Activated T-helper 17 cell treated with anti-CD3 and anti-CD28 coated beads, Interleukin-2, amount 50 U/mL, for 72 hours (primary cell): ENCODE measurements at places on chromosomes 7 and 10.

- ATAC-seq = no peak
- H3K27ac ChIP-seq = no peak overlapping the region
- no peaks in the 10 kb centered on the region for H3K27me3 ChIP-seq
- no peaks in the 10 kb centered on the region for H3K4me1 ChIP-seq
Measured at GRCh38 chr10:108598831-108599230, 1324.5 kb downstream of the XPNPEP1 start.

DNA sequence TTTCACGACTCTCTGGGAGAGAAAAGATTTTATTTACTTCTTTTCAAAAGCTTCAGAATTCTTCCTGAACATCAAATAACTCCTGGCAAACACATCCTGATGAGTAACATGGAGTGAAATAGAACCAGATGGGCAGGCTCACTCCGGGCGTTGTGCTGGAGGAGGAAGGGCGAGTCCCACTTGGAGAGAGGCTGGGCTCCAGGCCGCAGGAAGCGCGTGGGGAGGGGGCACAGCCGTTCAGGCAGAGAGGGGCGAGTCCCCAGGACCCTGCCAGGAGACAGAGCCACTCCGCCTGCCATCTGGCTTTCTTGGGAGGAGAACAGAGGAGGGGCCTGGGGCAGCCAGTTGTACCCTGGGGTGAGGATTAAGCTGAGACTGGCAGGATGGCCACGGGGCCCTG is 265.9 kb upstream of the ZMIZ1 start:
- no peak for ATAC-seq
- no peaks in the 10 kb centered on the region for H3K4me1 ChIP-seq

- H3K27ac ChIP-seq = no peak overlapping the region
- H3K4me3 ChIP-seq = no peak overlapping the region
- no peak for ATAC-seq
- H3K4me1 ChIP-seq = peaks cover 18% of the 10 kb centered on the region
- no peaks in the 10 kb centered on the region for H3K36me3 ChIP-seq
Measured at GRCh38 chr7:117045927-117046710, 92.8 kb downstream of the ST7 start.

DNA sequence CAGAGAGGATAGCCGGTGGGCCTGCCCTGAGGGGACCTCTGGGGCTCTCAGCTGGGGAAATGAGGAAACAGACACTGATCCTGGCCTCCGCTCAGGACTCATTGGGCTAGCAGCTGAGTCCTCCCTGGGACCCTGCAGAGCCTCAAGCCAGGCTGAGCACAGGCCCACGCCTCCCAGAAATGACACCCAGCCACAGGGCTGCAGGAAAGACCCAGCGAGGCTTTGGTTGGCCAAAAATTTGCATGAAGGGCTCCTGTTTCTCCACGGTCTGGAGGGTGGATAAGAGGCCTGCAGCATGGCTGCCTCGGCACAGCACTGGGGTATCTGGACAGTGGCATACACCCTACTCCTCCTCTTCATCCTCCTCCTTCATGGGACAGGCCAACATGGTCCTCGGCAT is 60.4 kb downstream of the ZNF33B start:
- no peak overlapping the region for H3K4me3 ChIP-seq
- H3K36me3 ChIP-seq = no peaks in the 10 kb centered on the region
- no peaks in the 10 kb centered on the region for H3K4me1 ChIP-seq
- H3K27me3 ChIP-seq = peaks cover 4% of the 10 kb centered on the region
- no peak overlapping the region for H3K27ac ChIP-seq
- ATAC-seq = no peak

GRCh38 chr7:73850781-73851207 is 8.5 kb upstream of the METTL27 start:
- peaks cover 7% of the 10 kb centered on the region for H3K27me3 ChIP-seq
- no peaks in the 10 kb centered on the region for H3K36me3 ChIP-seq
- H3K4me3 ChIP-seq = peak overlapping the region; percentile 54
- peaks cover 13% of the 10 kb centered on the region for H3K4me1 ChIP-seq

- peaks cover 47% of the 10 kb centered on the region for H3K4me1 ChIP-seq
- H3K27ac ChIP-seq = peak overlapping the region; percentile 84
- no peaks in the 10 kb centered on the region for H3K27me3 ChIP-seq
- no peak for ATAC-seq
Measured at GRCh38 chr10:43402176-43402575, 6.8 kb downstream of the HNRNPF start.

- H3K27me3 ChIP-seq = no peaks in the 10 kb centered on the region
- peaks cover 32% of the 10 kb centered on the region for H3K4me1 ChIP-seq
- no peak overlapping the region for H3K27ac ChIP-seq
- no peak for ATAC-seq
Measured at GRCh38 chr10:12583891-12584595, 234.7 kb downstream of the CAMK1D start.

DNA sequence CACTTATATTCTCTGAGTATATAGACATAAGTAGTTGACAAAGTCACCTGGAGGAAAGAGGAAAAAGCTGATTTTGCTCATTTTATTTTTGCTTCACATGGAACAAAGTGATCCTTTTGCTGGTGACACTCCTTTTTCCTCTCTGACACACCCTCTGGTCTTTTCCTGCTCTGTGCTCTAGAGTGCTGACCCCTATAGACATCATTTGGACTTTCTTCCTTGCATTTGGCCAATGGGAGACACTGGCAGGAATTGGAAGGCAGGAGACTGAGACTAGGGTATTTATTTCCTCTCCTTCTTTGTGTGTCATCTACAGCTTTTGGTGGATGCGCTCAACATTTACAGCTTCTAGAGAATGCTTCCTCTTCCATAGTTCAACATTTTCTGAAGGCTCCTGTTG is 1078.1 kb downstream of the SORCS1 start:
- H3K4me1 ChIP-seq = no peaks in the 10 kb centered on the region
- no peak overlapping the region for H3K27ac ChIP-seq
- H3K27me3 ChIP-seq = no peaks in the 10 kb centered on the region
- H3K4me3 ChIP-seq = no peak overlapping the region
- H3K36me3 ChIP-seq = no peaks in the 10 kb centered on the region

GRCh38 chr7:117639966-117640365 is 160.1 kb downstream of the CFTR start:
- no peak overlapping the region for H3K27ac ChIP-seq
- no peak overlapping the region for H3K4me3 ChIP-seq
- H3K27me3 ChIP-seq = no peaks in the 10 kb centered on the region
- H3K36me3 ChIP-seq = no peaks in the 10 kb centered on the region
- no peaks in the 10 kb centered on the region for H3K4me1 ChIP-seq

DNA sequence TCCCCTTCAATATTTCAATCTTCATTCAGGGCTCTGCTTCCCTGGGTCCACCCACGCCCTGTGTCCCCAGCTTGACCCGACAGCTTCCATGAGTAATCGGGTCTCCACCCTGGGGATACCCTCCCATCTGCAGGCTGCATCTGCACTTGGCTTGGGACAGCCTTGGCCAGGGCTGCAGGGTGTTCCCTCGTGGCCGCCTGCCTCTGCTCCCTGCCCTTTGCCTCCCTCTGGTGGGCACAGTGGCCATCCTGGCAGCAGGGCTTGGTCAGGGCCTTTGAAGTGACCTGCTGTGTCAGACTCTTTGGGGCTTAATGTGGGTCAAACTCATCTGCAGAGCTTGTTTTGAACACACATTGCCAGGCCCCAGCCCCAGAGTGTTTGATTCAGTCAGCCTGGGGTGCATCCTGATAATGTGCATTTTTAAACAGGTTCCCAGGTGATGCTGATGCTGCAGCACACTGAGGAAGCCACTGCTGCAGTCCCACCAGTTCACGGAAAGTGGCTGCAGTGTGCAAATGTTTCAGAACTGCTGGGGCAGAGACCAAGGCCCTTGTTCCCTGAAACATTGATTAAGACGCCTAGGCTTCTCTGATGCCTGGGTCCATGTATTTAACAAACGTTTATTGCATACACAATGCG is 80.7 kb upstream of the SEC61G start:
- H3K36me3 ChIP-seq = no peaks in the 10 kb centered on the region
- ATAC-seq = peak; percentile 34
- no peak overlapping the region for H3K27ac ChIP-seq
- H3K4me3 ChIP-seq = no peak overlapping the region
- H3K4me1 ChIP-seq = peaks cover 5% of the 10 kb centered on the region

DNA sequence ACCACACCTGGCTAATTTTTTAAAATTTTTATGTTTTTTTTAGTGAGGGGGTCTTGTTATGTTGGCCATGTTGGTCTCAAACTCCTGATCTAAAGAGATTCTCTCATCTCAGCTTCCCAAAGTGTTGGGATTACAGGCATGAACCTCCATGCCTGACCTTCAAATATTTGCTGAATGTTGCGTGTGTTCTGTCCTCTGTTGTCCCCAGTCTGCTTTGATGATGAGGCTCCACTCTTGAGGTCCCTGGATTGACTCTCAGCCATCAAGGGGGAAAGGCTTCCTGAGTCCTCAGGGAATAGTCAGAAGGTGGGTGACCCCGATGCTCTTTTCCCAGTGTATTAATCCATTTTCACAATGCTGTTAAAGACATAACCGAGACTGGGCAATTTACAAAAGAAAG is 26.0 kb downstream of the LYZL2 start:
- peaks cover 20% of the 10 kb centered on the region for H3K27me3 ChIP-seq
- H3K36me3 ChIP-seq = no peaks in the 10 kb centered on the region
- H3K4me3 ChIP-seq = no peak overlapping the region
- no peak for ATAC-seq
- H3K27ac ChIP-seq = no peak overlapping the region

- ATAC-seq = no peak
- H3K4me1 ChIP-seq = no peaks in the 10 kb centered on the region
- H3K27me3 ChIP-seq = peaks cover 15% of the 10 kb centered on the region
- no peak overlapping the region for H3K27ac ChIP-seq
- no peaks in the 10 kb centered on the region for H3K36me3 ChIP-seq
Measured at GRCh38 chr7:22363756-22364422, 6.9 kb upstream of the RAPGEF5 start.

- peaks cover 9% of the 10 kb centered on the region for H3K4me1 ChIP-seq
- no peak for ATAC-seq
- no peak overlapping the region for H3K4me3 ChIP-seq
- H3K36me3 ChIP-seq = peaks cover 11% of the 10 kb centered on the region
- no peak overlapping the region for H3K27ac ChIP-seq
Measured at GRCh38 chr7:946256-946996, 8.1 kb downstream of the ADAP1 start.

GRCh38 chr7:28176174-28176573 is 4.4 kb downstream of the JAZF1 start:
- no peaks in the 10 kb centered on the region for H3K36me3 ChIP-seq
- H3K27ac ChIP-seq = no peak overlapping the region
- no peak for ATAC-seq
- peaks cover 23% of the 10 kb centered on the region for H3K4me1 ChIP-seq

DNA sequence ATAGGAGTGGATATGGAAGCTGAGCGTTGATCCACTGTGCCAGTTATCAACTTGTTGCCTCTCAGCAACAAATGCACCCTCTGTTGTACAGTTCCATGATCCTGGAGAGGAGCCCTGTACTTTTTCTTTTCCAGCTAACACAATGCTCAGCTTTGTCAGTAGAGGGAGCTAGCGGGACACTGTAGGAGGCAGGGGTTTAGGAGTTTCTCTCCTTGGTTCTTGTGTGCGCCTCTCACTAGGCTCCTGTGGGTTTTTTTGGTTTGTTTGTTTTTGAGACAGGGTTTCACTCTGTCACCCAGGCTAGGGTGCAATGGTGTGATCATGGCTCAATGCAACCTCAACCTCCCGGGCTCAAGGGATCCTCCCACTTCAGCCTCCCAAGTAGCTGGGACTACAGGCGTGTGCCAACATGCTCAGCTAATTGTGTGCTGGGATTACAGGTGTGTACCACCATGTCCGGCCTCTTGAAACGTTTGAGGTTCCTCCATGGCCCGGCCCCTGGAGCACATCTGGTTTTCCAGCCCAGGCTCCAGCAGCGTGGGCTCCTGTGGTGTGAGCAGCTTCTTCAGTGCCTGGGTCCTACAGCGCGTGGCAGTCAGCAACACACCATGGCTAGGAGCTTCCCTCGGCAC is 12.0 kb upstream of the MARVELD1 start:
- H3K27me3 ChIP-seq = peaks cover 4% of the 10 kb centered on the region
- no peak overlapping the region for H3K27ac ChIP-seq
- no peaks in the 10 kb centered on the region for H3K36me3 ChIP-seq
- ATAC-seq = peak; percentile 95
- no peaks in the 10 kb centered on the region for H3K4me1 ChIP-seq
- H3K4me3 ChIP-seq = no peak overlapping the region

DNA sequence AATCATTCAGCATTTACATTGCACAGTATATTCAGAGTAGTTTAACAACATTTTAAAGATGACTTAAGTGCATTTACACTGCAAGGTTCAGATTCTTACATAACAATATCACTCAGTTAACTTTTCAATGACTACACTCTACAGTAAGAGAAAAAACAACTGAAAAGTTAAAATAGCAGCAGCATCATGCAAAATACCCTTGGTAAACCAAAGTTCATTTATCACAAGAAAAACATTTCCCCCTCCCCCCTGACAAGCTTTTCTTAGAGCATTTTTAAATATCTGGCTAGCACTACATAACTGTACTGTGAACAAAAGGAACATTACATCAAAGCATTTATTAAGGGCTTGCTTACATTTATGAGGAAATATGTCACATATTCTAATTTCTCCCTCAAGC is 179.5 kb upstream of the HGF start:
- no peaks in the 10 kb centered on the region for H3K36me3 ChIP-seq
- no peaks in the 10 kb centered on the region for H3K27me3 ChIP-seq
- no peak overlapping the region for H3K27ac ChIP-seq
- H3K4me1 ChIP-seq = no peaks in the 10 kb centered on the region

DNA sequence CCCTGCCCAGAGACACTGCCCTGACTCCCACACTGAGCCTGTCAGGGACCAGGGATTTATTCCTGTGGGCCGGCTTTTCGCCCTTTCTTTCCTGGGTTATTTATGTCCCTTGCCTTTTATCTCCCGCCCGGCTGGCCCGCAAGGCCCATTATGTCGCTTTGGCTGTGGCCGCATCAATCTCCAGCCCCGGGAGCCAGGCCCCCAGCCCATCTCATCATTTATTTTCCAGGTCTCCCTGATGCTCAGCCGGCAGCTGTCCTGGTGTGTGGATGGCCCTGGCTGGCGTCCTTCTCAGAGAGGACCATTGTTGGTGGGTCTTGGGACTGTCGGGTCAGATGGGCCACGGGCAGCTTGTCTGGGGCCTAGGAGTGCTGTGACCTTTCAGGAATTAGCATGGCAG is 82.3 kb downstream of the FAM241B start:
- no peak overlapping the region for H3K4me3 ChIP-seq
- H3K27ac ChIP-seq = no peak overlapping the region
- peaks cover 25% of the 10 kb centered on the region for H3K27me3 ChIP-seq
- no peak for ATAC-seq
- H3K4me1 ChIP-seq = no peaks in the 10 kb centered on the region

DNA sequence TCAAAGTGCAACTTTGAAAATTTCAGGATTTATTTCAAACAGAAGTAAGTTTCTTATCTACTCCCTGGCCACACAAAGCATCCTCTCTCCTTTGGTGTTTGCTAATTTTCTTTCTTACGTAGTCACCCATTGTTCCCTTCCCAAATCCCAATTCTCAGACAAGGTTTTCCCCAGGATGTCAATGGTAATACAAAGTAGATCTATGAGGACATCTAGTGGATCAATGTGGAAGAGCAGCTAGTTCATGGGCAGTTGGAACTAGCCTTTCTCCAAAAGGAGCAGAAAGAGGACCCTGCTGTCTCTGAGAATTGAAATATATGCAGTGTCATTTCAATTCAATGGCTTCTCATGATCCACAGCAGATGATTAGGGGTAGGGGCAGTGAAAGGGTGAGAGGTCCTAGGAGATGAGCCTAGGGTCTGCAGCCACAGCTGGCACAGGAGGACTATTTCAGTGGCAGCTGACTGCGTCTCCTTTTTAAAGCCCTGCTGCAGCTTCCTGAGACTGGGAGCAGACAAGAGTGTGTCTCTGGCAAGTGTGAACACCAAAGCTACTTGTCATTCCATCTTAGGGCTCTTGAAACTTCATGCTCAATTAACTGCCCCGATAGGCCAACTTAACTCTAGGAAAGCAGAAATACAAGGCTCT is 632.6 kb downstream of the KCNMA1 start:
- no peak for ATAC-seq
- H3K27ac ChIP-seq = no peak overlapping the region
- peaks cover 5% of the 10 kb centered on the region for H3K27me3 ChIP-seq
- H3K36me3 ChIP-seq = no peaks in the 10 kb centered on the region
- no peaks in the 10 kb centered on the region for H3K4me1 ChIP-seq
